ENCODE measurements at places on chromosomes 11 and 22.

GRCh38 chr22:33006220-33006954 is 51.8 kb downstream of the SYN3 start:
- DNase-seq: no peak

DNA sequence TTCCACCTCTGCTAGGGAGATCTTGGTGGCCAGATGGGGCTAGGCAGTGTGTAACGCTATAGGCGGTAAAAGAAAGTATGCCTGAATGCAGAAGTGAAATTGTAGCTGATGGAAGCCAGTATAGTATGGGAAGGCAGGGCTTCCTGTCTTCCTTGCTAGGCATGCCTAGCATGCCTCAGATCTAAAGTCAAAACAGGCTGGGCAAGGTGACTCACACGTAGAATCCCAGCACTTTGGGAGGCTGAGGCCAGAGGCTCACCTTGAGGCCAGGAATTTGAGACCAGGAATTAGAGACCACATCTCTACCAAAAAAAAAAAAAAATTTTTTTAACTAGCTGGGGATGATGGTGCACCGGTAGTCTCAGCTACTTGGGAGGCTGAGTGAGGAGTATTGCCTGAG is 281.7 kb upstream of the MTNR1B start:
- DNase-seq: no peak

- DNase-seq: no peak
Observed at GRCh38 chr11:72005347-72006260, 6.9 kb downstream of the IL18BP start.

DNA sequence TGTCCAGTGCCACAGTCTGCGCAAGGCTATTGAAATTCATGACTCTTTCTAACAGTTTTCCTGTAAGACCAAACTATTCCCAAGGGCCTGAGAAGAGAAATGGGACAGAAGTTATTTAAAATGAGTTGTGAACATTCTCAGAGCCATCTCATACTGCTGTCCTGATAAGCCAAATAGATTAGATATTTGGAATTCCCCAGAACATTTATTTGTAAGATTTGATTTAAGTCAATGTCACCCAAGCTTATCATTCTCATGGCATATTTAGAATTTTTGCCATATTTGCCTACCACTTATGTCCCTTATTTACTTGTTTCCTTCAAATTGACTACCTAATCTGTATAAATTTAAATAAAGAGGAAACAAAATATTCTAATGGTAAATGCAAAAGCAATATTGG is 82.4 kb downstream of the NAV2 start:
- no peak for DNase-seq

DNA sequence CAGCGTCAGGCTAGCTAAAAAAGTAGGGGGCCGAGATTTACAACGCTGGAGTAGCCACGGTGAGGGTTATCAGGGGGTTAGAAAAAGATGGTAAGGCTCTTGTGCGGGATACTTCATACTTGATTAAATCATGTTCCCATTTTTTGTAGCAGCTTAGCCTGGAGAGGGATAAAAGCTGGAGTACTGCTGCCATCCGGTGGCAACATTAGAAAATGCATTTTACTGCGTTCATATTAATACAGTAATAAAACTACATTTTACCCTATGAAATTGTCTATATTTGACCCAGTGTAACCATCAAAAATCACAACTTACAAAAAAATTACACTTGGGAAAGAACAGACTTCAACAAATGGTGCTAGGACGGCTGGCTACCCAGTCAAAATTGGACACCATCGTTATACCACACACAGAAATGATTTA is 17.3 kb downstream of the RPUSD4 start:
- no peak for DNase-seq

DNA sequence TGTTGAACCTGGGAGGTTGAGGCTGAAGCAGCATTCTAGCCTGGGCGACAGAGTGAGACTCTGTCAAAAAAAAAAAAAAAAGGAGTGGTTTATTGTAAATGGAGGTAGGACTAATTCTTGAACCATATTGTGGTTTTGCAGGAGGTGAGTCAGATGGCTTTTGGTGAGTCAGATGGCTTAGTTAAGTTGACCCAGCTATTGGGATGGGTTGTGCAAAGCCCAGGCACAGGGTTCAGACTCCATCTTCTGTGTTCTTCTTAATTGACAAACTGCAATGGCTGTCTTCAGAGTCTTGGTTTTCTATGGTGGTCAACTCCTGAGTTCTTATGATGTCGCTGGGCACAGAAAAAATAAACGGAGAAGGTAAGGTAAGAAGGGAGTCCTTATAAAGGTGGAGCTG is 182.7 kb downstream of the ADAMTS15 start:
- no peak for DNase-seq

DNA sequence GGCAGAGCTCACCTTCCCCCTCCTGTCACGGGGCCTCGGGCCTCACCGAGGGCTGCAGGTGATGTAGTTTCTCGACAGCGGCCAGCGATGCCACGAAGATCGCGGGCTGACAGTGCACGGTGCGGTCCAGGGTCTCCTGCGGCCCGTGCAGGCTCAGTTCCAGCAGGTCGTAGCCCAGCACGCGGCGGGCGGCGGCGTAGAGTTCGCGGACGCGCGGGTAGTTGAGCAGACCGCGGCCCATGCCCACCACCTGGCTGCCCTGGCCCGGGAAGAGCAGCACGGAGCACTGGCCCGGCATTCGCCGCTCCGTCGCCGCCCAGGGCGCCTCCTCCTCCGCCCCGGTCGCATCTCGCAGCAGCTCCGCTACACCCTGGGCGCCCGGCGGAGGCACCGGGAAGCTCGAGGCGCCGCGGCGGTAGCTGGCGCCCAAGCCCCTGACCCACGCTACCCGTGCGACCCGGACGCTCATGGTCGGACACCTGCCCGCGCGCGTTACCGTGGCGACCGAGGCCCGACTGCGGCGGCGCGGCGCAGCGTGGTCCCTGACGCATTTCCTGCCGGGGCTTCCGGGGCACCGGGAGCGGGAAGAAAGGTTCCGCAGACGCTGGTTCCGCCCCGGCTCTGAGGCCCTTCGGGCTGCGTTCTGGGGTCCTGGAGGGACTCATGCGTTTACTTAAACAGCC is at the start of gene MCAT:
Gene MCAT, minus strand, starts transcription at position 519 of the 683 bp plus-strand sequence. Its CDS starts 50 bp downstream, at position 469.
- DNase-seq: peak; percentile 80

- DNase-seq: no peak
Observed at GRCh38 chr11:72278905-72279304, 34.9 kb upstream of the PHOX2A start.

DNA sequence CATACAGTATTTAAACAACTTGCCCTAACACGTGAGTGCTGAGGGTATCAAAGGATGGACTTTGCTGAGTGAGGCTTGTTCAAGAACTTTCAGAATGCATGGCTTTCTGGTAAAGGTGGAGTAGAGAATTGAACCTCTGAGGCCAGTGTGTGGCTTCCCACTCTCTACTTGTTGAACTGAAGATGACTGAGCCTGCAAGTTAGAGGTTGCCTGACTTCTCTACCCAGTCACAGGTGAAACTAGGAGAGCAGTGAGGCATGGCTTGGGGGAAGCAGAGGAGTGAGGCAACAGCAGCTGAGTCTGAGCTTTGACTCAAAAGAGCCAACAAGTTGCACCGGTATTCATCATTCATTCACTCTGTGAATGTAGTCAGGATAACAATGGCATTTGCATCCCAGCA is 256.4 kb upstream of the SESN3 start:
- DNase-seq: no peak

- no peak for DNase-seq
Observed at GRCh38 chr11:15882876-15883454, 473.4 kb downstream of the SOX6 start.

DNA sequence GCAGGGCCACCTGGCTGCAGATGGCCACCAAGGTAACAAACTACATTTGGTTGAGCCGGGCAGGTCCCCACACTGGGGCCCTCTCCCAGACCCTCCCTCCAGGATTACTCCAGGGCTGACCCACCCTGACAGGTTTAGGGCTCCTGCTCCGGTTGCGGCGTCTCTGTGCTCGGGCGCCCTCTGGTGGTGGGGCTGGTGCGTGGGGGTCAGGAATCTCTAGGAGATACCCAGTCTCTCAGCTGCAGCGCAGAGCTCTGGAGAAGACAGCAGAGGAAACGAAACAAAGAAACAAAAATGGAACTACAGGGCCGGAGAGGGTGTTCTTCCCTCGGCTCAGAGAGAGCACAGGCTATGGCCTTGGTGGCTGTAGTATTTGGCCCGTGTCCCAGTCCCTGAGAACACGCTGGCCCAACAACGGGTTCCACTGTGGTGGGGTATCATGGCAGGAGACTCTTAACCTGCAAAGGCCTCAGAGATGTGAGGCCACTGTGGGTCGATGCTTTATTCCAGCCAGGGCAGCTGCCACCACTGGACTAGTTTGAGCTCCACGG is 2.4 kb downstream of the C11orf96 start:
- DNase-seq: peak; percentile 65

DNA sequence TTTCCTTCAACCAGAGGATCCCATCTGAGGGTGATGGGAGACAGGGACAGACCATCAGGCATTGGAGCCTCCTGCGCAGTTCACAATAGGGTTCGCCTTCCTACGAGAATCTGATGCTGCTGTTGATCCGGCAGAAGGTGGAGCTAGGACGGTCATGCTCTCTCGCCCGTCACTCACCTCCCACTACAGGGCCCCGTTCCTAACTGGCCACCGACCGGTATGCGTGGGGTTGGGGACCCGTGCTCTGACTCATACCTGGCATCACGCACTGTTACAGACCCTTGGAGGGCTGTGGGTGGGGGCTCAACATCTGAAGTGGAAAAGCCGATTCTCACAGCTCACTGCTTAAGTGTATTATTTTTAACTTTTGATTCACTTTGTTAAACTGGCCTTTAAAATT is 402.3 kb downstream of the BRD1 start:
- DNase-seq: no peak

DNA sequence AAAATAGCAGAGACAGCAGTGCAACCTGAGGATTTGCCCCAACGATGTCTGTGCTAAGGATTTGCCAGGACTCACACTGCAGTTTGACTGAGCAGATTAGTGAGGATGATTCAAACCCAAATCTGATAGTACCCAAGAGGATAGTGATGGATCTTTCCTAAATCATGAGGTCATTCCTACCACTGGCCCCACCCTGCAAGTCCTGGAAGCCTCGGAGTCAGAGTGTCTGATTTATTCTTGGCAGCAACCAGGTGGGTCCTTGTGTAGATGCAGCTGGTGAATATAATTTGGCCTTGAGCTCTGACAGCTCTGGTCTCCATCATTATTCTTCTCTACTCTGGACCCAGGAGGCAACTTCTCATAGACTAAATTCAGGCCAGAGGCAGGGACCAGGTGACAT is 179.3 kb upstream of the RAG2 start:
- no peak for DNase-seq

DNA sequence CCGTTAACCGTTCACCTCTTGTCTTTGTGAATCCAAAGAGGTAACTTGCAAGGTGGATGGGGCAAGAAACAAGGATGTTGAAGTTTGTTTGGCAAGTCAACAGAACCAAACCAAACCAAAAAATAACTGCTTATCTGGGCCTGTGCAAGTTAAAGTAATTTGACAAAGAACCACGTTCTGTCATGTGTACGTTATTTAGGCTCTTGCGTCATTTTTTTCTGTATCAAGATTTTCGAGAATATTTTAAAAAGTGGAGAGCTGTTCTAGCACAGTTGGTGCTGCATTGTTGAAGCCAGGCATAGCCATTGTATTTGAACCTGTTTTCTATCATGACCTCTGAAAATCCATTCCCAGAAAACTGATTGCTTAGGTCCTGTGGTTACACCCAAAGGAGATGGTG is 55.1 kb downstream of the PARVA start:
- no peak for DNase-seq

DNA sequence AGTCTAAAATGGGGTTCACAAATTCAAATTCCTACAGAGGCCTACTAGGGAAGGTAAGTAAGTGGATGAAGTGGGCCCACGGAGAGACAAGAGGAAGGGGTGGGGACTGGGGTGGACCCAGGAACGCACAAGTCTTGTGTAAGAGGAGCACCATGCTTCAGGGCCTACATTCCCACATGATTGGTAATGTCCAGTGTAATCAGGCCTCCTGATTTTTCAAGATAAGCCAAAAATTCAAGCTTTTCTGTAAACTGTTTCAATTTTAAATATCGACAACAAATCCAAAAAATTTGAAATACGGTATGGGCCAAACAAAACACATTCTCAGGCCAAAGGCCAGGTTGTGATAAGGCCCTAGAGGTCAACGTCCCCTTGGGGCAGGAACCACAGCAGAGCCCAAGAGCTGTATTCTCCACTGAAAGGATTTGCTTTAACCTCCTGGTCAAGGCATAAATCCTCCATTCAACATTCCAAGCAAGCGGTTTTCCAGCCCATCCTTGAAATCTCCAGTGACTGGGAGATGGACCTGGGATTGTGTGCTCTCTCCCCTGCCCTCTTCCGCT is 116.4 kb downstream of the TRIM29 start:
- DNase-seq: no peak

DNA sequence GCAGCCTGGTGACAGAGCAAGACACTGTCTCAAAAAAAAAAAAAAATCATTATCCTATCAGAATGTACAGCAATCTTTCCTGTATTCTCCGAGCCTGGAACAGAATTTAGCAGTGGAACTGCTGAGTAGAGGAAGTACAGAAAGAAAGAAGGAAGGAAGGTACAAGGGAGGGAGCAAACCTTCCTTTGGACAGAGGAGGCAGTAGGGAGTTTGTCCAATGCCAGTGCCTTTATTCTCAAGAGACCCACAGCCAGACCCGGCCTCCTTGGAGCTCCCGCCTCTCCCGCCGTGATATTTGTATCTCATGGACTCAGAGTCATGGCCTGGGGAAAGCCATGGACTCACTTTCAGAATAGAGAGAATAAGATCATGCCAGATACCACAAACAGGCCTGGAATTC is 37.7 kb upstream of the LRRC55 start:
- no peak for DNase-seq

DNA sequence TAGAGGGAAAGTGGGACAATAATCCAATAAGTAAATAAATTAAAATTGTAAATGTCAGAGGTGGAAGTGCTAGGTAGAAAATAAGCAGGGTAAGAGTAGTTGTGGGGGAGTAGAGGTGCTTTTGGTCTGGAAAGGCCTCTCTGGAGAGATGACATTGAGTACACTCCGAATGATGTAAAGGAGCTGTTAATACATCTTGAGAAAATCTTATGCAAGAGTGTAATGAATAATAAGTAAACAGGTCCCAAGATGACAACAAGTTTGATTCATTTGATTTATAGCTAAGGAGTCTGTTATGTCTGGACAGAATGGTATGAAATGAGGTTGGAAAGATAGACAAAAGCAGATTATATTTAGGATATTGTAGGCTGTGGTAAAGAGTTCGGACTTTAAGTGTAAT is 87.5 kb downstream of the TMEM135 start:
- DNase-seq: no peak

- DNase-seq: no peak
Observed at GRCh38 chr11:101321222-101321621, 191.6 kb upstream of the PGR start.

- no peak for DNase-seq
Observed at GRCh38 chr22:27795696-27796517, 5.6 kb downstream of the MN1 start.
